HFFc6 (cell line): ENCODE measurements at places on chromosomes 16 and 17. TPM values are rescaled to one million over a fixed set of nuclear protein-coding genes. Genes with fewer than 3 reads are reported as not detected.

TMED6 gene
- total RNA-seq, result 0.21 TPM in 1 of 3 replicates, not detected in the others

TANGO6 gene
- total RNA-seq, result 14.1 to 22.1 TPM (median 16.4 TPM) in 3 replicates

KCNG4 gene
- total RNA-seq, result not detected in 3 replicates

NPIPB13 gene
- 0.91 and 2.0 TPM in 2 replicates for total RNA-seq

METTL26 gene
- total RNA-seq, result 102 and 123 TPM in 2 replicates

ZNF750 gene
- not detected in 3 replicates for total RNA-seq

LLGL1 gene
- 39.6 to 46.0 TPM (median 39.7 TPM) in 3 replicates for total RNA-seq

HBA2 gene
- not detected in 2 replicates for total RNA-seq

TOP2A gene
- 74.2 to 170 TPM (median 138 TPM) in 3 replicates for total RNA-seq

CA7 gene
- not detected in 3 replicates for total RNA-seq

MYH1 gene
- not detected in 3 replicates for total RNA-seq

TMEM92 gene
- total RNA-seq, result not detected in 2 replicates

ERN2 gene
- total RNA-seq, result 0.66 TPM in 1 of 3 replicates, not detected in the others

SLFN5 gene
- total RNA-seq, result 50.3 to 61.9 TPM (median 55.2 TPM) in 3 replicates

FGF11 gene
- total RNA-seq, result 0.10 to 0.56 TPM in 2 of 3 replicates, not detected in the other

HBA1 gene
- total RNA-seq, result 0.53 TPM in 1 of 3 replicates, not detected in the others

CLEC10A gene
- total RNA-seq, result not detected in 2 replicates

FN3K gene
- 1.7 to 3.2 TPM (median 2.5 TPM) in 3 replicates for total RNA-seq

BEAN1 gene
- total RNA-seq, result not detected in 3 replicates

ITGAL gene
- not detected in 3 replicates for total RNA-seq

TEX14 gene
- not detected in 3 replicates for total RNA-seq

OTOP2 gene
- not detected in 2 replicates for total RNA-seq

TNFSF13 gene
- total RNA-seq, result 1.4 to 1.6 TPM (median 1.4 TPM) in 3 replicates

RCVRN gene
- not detected in 3 replicates for total RNA-seq

ARL17B gene
- total RNA-seq, result 10.4 to 14.3 TPM (median 11.9 TPM) in 3 replicates

GJD3 gene
- 0.57 to 2.0 TPM (median 0.69 TPM) in 3 replicates for total RNA-seq

PPP1R27 gene
- not detected in 3 replicates for total RNA-seq

RAB26 gene
- total RNA-seq, result 0.74 TPM in 1 of 2 replicates, not detected in the other

IRX5 gene
- total RNA-seq, result 5.3 to 5.4 TPM (median 5.3 TPM) in 3 replicates

MRPS34 gene
- total RNA-seq, result 129 to 142 TPM (median 138 TPM) in 3 replicates

CORO6 gene
- 4.8 and 5.5 TPM in 2 replicates for total RNA-seq

TBX2 gene
- 42.3 to 70.5 TPM (median 46.0 TPM) in 3 replicates for total RNA-seq

CRYBA1 gene
- total RNA-seq, result not detected in 3 replicates

SLC12A3 gene
- total RNA-seq, result not detected in 3 replicates

SUMO2 gene
- 405 to 555 TPM (median 456 TPM) in 3 replicates for total RNA-seq

NEUROD2 gene
- not detected in 3 replicates for total RNA-seq

ARHGDIG gene
- total RNA-seq, result not detected in 2 replicates

DPEP3 gene
- total RNA-seq, result not detected in 3 replicates

CIBAR2 gene
- not detected in 3 replicates for total RNA-seq

PPY gene
- total RNA-seq, result not detected in 3 replicates

SMTNL2 gene
- total RNA-seq, result not detected in 3 replicates

BORCS6 gene
- total RNA-seq, result 5.0 to 5.8 TPM (median 5.7 TPM) in 3 replicates

HMOX2 gene
- 45.9 to 62.9 TPM (median 51.3 TPM) in 3 replicates for total RNA-seq

TSPOAP1 gene
- total RNA-seq, result 0.41 to 0.81 TPM (median 0.50 TPM) in 3 replicates

METTL9 gene
- 151 to 164 TPM (median 153 TPM) in 3 replicates for total RNA-seq

ADAD2 gene
- not detected in 3 replicates for total RNA-seq

C16orf92 gene
- total RNA-seq, result not detected in 3 replicates

TBC1D3L gene
- 0.65 and 1.1 TPM in 2 replicates for total RNA-seq

KRTAP16-1 gene
- total RNA-seq, result not detected in 3 replicates

MYH8 gene
- not detected in 3 replicates for total RNA-seq

HS3ST6 gene
- not detected in 2 replicates for total RNA-seq
